ENCODE measurements at places on chromosomes 12 and 14.
A peak's percentile ranks its signal among the peaks of the same experiment; 100 is the strongest.

DNA sequence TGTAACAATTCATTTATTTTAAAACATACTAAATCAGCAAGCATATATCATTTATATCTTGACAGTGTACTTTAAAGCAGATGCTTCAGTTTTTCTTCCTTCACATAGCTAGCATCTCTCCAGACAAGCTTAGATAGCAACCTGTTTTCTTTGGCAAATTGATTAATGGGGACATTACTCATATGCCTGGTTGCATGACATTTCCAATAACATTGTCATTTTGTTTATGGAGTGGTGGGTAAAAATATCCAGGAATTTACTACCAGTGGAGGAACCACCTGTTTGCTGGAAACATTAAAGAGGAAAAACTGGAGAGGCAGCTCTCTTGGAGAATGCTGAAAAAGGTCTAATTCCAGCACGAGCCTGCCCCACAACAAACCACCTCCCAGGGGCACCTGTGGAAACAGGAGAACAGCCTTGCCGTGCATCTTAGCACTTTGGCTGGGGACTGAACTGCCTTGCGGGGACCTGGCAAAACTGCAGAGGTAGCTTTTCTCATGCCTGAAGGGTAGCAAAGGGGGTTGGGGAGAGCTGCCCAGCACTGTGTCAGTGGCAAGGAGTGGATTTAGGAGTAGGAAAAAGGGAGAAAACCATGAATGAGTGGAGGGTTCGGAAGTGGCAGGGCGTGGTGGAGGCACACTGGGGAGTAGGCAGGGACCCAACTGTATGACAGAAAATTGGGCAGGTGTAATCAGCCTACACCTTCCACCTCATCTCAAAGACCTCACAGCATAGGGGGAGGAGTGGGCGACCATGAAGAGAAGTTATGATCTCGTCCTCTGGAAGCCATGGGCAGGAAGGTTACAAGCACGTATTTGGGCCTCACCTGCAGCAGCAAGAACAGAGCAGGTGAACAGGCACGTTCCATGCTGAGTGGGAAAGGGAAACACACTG is 11.7 kb upstream of the CREBL2 start:
- DNase-seq, result no peak

- DNase-seq, result no peak
Measured at GRCh38 chr14:90576981-90577660, 180.3 kb downstream of the CALM1 start.

DNA sequence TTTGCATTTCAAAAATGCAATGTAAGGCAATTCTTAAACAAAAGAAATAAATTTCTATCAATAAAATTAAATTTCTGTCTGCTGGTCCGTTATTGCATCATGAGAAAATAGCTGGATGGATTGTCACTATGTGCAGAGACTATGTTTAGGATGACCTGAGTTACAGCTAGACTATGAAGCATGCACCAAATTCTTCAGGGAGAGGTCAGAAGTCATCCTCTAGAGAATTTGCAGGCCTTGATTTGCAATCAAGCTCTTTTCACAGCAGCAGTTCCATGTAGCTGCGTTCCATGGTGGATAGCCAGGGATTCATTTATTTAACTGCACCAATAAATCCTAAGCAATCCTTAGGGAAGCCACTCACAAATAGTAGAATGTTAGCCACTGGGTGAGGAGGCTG is 253.7 kb downstream of the MSRB3 start:
- no peak for DNase-seq

DNA sequence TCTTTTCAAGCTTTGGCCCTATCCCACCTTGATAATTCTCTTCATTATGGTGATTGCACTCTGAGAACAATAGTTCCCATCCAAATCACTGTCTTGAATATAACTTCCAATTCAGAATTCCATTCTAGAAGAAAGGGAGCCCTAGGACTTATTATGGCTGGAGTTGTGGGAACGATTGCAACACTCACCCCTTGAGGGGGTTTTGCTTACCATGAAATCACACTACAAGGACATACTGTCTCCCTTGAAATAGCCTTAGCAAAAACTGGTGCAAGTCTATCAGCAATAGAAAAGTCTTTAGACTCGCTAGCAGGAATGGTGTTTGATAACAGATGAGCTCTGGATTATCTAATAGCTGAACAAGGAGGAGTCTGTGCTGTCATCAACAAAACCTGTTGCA is 31.4 kb upstream of the OXA1L start:
- no peak for DNase-seq

- DNase-seq, result peak; percentile 69
Measured at GRCh38 chr12:1117970-1118563, 127.0 kb downstream of the ERC1 start.

GRCh38 chr14:70907996-70908934 is 1.0 kb downstream of the PCNX1 start:
- DNase-seq, result peak; percentile 59

DNA sequence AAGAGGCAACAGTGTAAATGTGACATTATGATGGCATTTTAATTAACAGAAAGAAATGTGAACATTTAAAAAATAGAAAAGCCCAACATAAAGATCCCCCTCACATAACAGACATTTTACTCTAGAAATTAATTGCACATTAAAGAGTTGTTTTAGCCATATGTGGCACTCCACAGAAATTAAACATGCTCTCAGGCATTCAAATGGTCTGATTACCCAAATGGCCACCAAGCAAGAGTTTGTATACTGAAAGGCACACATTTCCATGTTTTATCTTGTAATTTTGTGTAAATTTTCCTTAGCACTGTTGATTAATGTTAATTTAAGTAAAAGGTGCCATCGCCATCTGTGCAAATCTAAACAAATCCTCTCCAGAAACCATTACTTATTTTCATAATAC is 43.5 kb downstream of the GTF2A1 start:
- DNase-seq, result no peak

GRCh38 chr14:106530423-106531107 is 1004.2 kb downstream of the TMEM121 start:
- peak; percentile 47 for DNase-seq

DNA sequence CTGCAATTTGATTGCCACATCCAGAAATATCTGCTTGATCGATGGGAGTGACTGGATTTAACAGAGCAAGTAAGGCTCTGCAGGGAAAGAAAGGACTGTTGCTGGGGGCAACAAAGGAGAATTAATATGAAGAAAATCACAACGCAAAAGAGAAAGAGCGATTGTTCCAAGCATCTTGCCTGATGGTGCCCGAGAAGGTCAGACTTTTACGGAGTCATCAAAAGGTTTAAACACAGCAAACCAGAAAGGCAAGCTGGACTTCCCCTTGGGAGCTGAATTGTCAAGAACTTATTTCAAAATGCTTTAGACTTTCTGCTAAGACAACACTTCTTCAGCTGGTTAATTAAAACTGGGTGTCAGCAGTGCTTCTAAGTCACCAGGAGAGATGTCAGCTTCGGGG is 791.5 kb downstream of the MED13L start:
- no peak for DNase-seq

DNA sequence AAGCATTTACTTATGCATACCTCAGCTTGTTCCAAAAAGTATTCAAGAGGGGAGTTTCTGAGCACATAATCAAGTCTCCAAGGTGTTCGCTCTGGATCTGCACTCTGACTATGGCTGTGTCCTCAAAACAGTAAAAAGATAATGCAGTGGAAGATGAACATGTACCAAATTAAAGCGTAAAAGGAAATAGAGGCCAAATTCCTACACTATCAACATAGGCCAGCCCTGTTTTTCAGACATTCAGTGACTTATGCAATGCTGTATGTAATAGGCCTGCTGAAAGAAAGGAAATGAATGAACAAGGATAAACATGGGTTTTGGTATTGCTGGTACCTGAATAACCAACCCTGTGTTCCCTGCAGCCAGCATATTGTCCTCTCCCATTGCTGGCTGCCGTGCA is 115.7 kb downstream of the SAMD4A start:
- DNase-seq, result no peak

- DNase-seq, result peak; percentile 57
Measured at GRCh38 chr12:54981796-54982195, 2.8 kb downstream of the TESPA1 start.

GRCh38 chr12:122870867-122871664 is 24.9 kb downstream of the VPS37B start:
- no peak for DNase-seq

DNA sequence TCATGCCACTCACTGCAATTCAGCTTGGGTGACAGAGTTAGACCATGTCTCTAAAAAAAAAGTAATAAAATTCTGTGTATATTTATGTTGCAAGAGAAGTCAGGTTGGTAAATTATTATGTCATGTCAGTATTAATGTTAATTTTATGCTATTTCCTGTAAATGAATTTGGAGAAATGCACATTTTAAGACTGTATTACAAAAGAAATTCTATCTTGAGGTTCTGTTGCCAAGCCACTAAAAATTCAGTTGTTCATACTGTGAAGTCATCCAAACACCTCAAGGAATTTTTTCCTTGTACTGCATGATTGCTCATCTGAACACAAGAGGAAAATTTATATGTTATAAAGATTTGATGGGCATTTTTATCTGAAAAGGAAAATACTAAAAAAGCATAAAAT is 23.3 kb upstream of the HMGA2 start:
- DNase-seq, result no peak

DNA sequence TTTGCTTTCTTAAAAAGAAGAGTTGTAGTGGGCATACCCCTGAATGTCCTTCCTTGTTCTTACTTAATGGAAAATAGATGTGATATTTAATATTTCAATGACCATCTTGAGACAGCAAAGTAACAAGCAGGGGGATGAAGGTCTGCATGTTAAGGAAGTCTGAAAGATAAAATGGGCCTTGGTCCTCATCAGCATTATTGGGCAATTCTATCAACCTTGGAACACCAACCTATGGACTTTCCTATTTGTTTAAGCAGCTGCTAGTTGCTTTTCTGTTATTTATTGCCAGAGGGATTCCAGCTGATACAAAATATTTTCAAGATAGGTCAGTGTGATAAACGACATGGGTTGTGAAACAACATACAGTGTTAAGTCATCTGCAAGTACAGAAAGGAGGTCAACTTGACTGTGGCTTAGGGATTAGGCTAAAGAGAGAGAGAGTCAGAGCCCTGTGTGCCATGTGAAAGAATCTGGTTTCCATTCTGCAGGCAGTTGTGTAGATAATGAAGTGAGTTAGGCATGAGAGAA is 16.4 kb upstream of the A2M start:
- no peak for DNase-seq

- no peak for DNase-seq
Measured at GRCh38 chr14:67932708-67933246, 113.2 kb downstream of the RAD51B start.

DNA sequence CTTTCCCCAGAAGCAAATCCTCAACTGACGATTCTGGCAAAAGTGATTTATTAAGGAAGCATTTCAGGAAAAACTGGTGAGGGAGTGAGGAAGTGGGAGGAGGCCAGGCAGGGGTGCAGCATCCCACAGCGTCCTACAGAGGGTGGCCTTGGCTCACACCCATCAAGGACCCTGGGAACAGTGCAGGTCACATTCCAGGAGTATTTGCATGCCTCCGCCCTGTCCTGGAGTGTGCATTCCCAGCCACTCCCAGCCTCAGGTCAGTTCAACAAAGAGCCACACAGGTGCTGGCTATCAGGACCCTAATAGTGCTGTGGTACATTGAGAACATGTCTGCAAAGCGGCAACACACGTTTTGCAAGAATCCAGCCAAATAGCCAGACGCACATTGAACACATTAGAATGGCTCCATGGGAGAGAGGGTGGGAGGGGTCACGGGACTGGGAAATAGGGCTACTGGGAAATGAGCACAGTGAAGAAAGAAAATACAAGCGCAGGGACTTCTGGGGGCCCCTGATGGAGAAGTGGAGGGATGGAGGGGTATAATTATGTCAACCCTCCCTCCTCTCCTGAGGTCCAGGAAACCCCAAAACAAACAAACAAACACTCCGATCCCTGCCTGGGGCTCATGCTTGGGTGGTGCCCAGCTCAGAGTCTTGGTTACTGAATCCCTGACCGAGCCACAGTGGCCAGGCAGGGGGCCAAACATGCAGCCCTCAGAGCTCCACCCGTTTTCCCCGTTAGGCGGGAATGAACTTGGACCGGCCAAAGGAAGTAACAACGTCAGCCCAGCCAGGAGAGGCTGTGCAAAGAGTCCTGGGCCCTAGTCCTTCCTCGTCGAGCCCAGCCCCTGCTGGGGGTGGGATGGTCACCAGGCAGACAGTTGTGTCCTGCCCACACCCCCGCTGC is 36.5 kb downstream of the CMKLR1 start:
- DNase-seq, result no peak

GRCh38 chr12:23049180-23049579 is 424.2 kb downstream of the ETNK1 start:
- no peak for DNase-seq

DNA sequence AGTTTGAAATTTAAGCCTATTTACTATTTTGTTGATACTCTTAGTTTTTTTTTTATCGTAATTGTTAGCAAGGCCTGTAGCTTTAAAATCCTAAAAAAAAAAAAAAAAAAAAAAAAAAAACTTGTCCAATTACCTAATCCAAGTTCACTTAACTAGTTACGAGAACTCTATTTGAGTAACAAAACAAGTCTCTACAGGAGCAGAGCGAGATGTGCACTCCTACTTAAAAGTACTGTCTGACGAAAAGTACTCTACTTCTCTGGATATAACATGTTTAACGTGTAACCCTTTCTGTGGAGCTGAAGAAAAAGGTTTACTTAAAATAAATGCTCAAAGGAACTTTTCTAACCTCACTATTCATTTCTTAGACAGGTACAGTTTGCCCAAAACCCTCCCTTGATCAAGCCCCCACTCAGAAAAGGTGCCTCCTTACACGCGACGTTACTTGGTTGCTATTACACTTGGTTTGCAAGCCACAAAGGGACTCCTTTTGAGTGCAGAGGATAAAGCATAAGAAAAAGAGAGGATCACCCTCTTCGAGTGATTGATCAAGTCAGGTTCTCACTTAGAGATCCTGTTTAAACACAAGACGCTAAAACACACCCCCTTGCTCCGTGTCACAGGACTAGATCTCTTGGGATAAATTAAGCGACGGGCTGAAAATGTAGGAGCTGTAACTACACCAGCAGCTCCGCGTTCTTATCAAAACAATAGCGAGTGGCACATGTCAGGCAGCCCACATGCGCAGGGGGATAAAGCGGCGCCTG is 2.2 kb downstream of the BAZ1A start:
- DNase-seq, result no peak

DNA sequence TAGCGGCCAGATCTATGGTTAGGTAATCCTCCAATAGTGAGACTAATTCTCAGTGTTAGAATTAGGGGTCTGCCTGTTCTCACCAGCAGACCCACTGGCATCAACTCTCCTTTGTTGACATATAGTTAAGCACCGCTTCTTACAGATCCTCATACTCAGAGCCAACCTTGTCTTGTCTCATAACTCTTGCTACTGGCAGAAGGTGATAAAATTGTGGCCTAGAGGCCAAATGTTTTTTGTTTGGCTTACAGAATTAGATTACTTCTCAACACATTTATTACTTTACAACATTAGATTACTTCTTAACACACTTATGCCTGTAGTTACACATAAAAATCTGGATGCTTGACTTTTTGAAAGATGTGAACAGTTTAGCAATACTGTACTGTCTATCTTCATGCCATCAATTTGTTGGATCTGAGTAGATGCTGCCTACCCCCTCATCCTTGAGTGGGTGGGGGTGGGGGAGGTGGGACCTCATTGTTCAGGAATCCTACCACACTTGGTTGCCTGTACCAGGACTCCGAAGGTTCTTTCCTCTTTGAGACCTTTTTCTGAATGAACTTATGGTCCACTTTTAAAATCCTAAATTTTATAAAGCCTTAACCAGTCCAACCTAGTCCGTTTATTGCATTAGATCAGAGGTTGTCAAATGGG is 7.0 kb downstream of the MTHFD1 start:
- DNase-seq, result no peak

Data from activated CD4-positive, alpha-beta T cell treated with anti-CD3 and anti-CD28 coated beads, Interleukin-2, amount 50 U/mL, for 16 hours (primary cell).